KG1 (cell line): ENCODE measurements at places on chromosomes 11 and 22.

- no peak for DNase-seq
Observed at GRCh38 chr11:87266751-87267150, 229.0 kb downstream of the TMEM135 start.

DNA sequence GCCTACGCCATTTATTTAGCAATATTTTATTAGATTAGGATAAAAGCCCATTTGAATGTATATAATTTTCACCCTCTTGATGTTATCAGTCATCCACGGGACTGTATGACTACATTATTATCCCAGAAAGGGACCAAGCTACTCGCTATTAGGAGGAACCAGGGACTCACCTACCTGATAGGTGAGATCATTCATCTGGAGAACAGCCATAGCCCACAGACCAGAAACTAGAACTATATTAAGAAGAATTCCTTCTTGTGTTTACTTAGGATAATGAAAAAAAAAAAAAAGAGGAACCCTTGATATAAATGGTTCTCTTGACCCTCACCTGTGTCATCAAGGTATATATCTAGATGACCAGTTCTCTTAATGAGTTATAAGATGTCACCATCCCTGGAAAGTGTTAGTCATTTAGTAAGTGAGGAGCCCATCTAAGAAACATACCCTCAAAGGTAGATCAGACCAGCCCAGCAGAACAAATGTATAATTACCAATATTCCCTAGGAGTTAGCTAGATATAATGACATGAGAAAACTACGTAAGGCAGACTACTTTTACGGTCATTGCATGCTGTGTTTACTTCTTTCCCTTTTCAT is 8.0 kb downstream of the SIK3 start:
- no peak for DNase-seq

- DNase-seq = no peak
Observed at GRCh38 chr22:34068001-34068400, 147.7 kb upstream of the LARGE1 start.

- DNase-seq = no peak
Observed at GRCh38 chr11:108713076-108713790, 48.4 kb downstream of the DDX10 start.

DNA sequence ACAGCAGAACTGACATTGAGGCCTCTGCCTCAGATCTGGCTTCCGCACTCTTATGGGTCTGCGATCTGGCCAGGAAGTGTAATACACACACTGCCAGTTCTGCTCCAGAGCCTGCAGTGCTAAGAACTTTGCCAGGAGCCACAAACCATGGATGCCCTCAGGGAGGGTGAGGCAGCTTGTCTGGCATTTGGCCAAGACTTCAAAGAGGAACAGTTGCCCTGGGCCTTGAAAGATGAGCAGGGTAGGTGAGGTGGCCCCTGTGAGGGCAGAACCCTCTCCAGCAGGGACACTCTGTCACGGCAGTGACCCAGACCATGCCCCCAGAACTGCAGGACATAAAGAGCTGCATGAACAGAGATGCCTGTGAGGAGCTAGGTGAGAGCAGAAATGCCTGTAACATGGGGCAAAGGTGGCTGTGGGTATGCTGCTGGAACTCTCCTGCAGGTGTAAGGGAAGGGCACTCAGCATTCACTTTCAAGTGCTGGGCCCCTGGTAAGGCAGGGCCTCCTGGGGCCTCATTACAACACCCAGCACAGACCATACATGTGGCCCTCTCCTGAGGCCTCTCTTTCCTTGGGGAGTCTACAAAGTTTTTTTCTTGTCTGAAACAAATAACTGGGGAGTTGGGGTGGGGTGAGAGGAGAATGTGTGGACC is 47.3 kb downstream of the NEU3 start:
- DNase-seq = no peak
